ENCODE measurements at places on chromosomes 11 and 22. TPM values are rescaled to one million over a fixed set of nuclear protein-coding genes. Genes with fewer than 3 reads are reported as not detected.

DNA sequence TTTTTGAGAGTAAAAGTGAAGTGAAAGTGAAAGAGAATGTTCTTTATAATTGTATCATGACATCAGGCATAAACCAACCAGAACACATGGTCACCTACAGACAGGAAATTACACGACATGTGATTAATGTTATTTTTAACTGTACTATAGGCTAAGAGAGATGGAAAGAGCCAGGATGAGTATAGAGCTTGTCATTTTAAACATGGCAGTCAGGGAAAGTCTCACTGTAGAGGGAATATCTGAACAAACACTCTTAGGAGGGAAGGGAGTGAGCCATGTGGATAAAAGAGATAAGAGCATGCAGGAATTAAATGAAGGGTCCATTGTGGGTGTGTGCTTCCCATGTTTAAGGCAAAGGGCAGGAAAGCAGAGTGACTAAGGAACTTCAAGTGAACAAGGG, 599.1 kb upstream of the FAT3 start:
- H3K27ac ChIP-seq = no peak overlapping the region
- no peaks in the 10 kb centered on the region for H3K27me3 ChIP-seq
- H3K36me3 ChIP-seq = no peaks in the 10 kb centered on the region
- H3K4me3 ChIP-seq = no peak overlapping the region
- no peak for DNase-seq

DNA sequence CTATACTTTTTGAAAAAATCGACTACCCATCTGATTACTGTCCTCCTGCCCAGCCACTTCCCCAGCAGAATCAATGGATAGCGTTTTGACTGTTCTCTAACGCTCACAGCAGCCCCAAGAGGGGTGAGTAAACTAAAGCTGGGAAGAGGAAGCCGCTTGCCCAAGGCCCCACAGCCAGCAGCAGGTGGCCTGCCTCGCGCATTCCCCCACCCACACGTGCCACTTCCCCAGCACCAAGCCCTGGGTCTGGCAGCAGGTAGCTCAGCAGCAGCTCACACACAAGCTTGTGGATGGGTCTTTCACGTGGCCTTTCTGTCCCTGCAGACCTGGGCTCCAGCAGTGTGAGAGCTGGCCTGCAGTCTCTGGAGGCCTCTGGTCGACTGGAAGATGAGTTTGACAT, 34.3 kb downstream of the TOM1 start:
- H3K36me3 ChIP-seq = peaks cover 92% of the 10 kb centered on the region
- peaks cover 11% of the 10 kb centered on the region for H3K4me1 ChIP-seq
- no peak overlapping the region for H3K27ac ChIP-seq
- no peaks in the 10 kb centered on the region for H3K27me3 ChIP-seq
- H3K4me3 ChIP-seq = no peak overlapping the region

Gene TH
- total RNA-seq = not detected

Gene KRTAP5-9
- total RNA-seq = not detected

Gene OR8D1
- not detected for total RNA-seq

Gene NCR3LG1
- total RNA-seq = 2.7 TPM

DNA sequence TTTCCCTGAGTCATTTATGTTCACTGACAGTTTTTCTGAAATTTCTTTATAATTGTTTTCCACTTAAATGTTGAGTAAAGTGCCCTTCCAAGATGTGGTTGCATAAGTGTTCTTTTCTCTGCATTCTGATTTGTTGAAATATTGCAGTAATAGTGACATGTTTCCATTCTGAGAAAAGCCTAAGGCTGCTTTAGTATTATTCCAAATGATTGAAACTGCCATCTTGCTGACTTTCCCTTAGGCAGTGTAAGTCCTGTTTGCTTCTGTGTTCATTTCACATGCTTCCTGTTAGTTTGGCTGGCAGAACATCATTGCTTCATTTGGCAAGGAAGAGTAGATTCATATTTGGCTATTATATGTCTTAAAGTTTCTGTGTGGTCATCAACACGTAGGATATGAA, 146.5 kb downstream of the ELP4 start:
- H3K4me3 ChIP-seq = no peak overlapping the region
- no peak for DNase-seq
- no peaks in the 10 kb centered on the region for H3K27me3 ChIP-seq
- H3K36me3 ChIP-seq = no peaks in the 10 kb centered on the region

DNA sequence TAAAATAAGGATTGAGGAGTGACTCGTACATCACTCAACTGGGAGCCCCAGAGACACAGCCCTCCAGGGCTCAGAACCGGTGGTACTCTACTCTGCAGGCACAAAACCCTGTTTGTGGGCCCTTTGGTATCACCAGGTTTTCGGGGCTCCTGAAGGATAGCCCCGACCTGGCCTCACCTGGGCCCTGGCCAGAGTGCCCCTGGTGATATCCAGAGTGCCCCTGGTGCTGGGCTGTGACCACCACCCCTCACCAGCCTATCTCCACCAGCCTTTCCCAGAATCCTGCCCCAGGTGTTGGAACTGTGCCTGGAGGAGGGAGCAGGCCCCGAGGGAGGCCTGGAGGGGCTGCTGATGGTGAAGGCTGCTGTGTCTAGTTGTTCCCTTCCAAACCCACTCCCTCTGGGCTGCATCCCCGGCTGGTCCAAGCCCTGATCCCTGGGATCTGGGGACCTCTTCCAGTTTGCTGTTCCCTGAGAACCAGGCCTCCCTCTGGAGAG, 2.2 kb upstream of the GGT5 start:
- H3K36me3 ChIP-seq = no peaks in the 10 kb centered on the region
- no peak for DNase-seq
- H3K27ac ChIP-seq = peak overlapping the region; percentile 68
- peaks cover 50% of the 10 kb centered on the region for H3K4me1 ChIP-seq
- H3K4me3 ChIP-seq = no peak overlapping the region

- H3K27ac ChIP-seq = no peak overlapping the region
- H3K36me3 ChIP-seq = peaks cover 53% of the 10 kb centered on the region
- H3K27me3 ChIP-seq = no peaks in the 10 kb centered on the region
- H3K4me3 ChIP-seq = no peak overlapping the region
- no peak for DNase-seq
These were observed 12.3 kb downstream of the LTO1 start for GRCh38 chr11:69662806-69663205.

DNA sequence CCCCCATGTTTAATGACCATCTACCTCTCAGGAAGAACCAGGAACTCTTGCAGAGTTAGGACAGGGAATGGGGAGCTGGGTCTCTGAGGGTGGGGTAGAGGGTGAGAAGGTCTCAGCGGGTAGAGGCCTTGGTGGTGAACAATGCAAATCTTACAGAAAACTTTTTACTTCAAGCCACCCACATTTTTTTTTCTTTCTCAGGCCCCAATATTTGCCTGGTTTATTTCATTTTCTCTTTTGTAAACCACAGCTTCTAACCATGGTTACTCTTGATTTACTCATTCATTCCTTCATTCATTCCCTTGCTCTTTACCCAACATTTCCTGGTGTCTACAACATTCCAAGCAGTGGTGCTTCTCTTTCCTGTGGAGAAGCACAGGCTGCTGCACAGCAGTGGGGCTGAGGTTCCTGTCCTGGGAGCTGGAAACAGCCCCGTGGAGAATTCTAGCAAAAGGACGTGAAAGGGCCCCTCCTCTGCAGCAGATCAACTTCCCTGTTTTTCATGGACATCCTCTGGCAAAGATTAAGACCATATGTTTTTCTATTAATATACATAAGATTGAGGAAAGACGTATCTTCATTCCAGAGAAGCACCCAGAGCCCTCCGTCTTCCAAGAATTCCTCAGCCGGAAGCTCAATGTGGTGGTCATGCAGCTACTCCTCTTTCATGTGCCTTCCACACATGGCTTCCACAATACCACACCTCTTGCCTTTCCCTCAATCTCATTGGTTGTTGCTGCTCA, 224.4 kb upstream of the SESN3 start:
- H3K27me3 ChIP-seq = no peaks in the 10 kb centered on the region
- no peak overlapping the region for H3K4me3 ChIP-seq
- H3K36me3 ChIP-seq = no peaks in the 10 kb centered on the region
- peaks cover 4% of the 10 kb centered on the region for H3K4me1 ChIP-seq

Gene SOX10
- total RNA-seq = 12.9 TPM

Gene OR52N4
- total RNA-seq = not detected

DNA sequence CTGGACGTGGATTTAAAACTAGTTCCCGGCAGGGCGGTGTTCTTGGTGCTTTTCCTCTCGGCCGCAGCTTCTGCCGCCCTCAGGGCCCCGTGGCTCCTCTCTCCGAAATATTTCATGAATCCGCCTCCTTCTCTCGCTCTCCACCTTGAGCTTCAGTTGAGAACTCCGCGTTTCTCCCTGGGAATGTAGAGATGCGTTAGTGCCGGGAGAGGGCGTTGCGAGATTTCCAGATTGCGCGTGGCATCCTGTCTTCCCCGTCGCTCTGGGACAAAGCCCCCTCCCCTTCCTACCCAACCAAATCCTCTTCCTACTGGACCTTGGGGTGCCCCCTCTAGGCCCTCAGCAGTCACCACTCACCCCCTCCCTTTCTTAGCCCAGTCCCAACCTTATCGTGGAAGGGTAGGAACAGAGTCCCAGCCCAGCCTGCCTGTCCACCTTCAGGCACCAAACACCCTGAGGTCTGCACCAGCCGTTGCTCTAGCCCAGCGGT, 15.5 kb upstream of the RAC2 start:
- H3K4me1 ChIP-seq = no peaks in the 10 kb centered on the region
- peaks cover 95% of the 10 kb centered on the region for H3K27me3 ChIP-seq
- DNase-seq = no peak
- no peak overlapping the region for H3K27ac ChIP-seq
- H3K36me3 ChIP-seq = no peaks in the 10 kb centered on the region
- H3K4me3 ChIP-seq = no peak overlapping the region

- peak overlapping the region; percentile 61 for H3K27ac ChIP-seq
- H3K4me1 ChIP-seq = peaks cover 58% of the 10 kb centered on the region
- DNase-seq = no peak
- H3K4me3 ChIP-seq = no peak overlapping the region
- H3K27me3 ChIP-seq = peaks cover 4% of the 10 kb centered on the region
These were observed 35.7 kb upstream of the NNMT start for GRCh38 chr11:114260483-114260882.

Gene SYT7
- 1.3 TPM for total RNA-seq

Gene MS4A8
- not detected for total RNA-seq

DNA sequence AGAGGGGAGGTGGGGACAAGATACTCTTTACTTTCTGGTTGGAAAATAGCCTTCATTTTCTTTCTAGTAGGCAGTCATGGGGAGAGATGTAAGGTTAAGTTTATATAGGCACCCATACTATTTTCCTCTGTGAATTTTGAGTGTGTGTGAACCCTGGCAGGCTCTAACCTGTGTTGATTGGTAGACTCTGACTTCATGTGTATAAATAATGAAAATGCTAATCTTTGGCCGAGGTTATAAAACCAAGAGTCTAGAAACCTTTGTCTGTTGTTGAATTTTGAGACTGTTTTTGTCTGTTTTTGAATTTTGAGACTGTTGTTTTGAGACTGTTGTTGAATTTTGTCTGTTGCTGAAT, 14.0 kb downstream of the TRIM44 start:
- H3K27ac ChIP-seq = no peak overlapping the region
- no peaks in the 10 kb centered on the region for H3K27me3 ChIP-seq
- no peak for DNase-seq

DNA sequence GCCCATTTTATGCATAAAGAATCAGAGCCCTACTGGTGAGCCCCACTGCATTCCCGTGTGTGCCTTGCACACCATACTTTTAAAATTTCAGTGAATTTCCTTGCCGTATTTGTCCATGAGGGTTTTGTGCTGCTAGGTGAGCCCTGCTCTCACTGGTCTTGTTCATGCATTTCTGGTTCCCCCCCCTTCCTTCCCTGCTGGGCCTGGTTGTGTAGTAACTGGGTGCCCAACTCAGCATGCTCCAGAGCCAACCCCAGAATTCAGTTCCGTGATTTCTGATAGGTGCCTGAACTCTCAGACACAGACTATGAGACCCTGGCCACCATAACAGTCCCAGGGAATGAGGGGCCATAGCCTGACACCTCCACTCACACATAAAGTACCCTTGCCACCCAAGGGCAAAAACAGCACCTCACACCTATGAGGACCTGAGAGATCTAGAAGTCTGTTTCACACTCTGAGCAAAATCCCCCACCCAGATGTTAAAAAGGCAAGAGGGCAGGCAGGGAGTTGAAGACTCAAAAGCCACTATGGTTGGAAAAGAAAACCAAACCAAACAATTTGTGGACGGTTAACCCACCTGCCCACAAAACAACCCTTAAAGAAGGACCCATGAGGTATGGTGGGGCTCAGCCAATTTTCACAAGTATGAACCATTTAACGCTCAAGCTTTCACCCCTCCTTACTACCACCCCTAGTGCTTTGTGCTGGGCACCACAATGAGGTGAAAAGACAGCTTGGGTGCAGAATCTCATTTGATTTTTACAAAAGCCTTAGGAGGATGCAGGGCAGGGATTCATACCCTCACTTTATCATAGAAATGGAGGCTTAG, 16.8 kb upstream of the IL10RA start:
- peak; percentile 83 for DNase-seq
- no peaks in the 10 kb centered on the region for H3K4me1 ChIP-seq
- H3K36me3 ChIP-seq = no peaks in the 10 kb centered on the region
- no peak overlapping the region for H3K27ac ChIP-seq
- H3K27me3 ChIP-seq = no peaks in the 10 kb centered on the region
- H3K4me3 ChIP-seq = no peak overlapping the region

GRCh38 chr22:19696504-19697276, 17.6 kb upstream of the SEPTIN5 start:
- no peaks in the 10 kb centered on the region for H3K27me3 ChIP-seq
- no peaks in the 10 kb centered on the region for H3K36me3 ChIP-seq
- no peak overlapping the region for H3K4me3 ChIP-seq
- H3K27ac ChIP-seq = no peak overlapping the region
- DNase-seq = no peak

GRCh38 chr22:36467946-36468345, 13.5 kb downstream of the TXN2 start:
- peaks cover 95% of the 10 kb centered on the region for H3K4me1 ChIP-seq
- peak overlapping the region; percentile 89 for H3K27ac ChIP-seq
- no peak for DNase-seq
- H3K4me3 ChIP-seq = no peak overlapping the region

Gene TMEM151A
- 0.71 TPM for total RNA-seq

Gene MRGPRX4
- not detected for total RNA-seq

DNA sequence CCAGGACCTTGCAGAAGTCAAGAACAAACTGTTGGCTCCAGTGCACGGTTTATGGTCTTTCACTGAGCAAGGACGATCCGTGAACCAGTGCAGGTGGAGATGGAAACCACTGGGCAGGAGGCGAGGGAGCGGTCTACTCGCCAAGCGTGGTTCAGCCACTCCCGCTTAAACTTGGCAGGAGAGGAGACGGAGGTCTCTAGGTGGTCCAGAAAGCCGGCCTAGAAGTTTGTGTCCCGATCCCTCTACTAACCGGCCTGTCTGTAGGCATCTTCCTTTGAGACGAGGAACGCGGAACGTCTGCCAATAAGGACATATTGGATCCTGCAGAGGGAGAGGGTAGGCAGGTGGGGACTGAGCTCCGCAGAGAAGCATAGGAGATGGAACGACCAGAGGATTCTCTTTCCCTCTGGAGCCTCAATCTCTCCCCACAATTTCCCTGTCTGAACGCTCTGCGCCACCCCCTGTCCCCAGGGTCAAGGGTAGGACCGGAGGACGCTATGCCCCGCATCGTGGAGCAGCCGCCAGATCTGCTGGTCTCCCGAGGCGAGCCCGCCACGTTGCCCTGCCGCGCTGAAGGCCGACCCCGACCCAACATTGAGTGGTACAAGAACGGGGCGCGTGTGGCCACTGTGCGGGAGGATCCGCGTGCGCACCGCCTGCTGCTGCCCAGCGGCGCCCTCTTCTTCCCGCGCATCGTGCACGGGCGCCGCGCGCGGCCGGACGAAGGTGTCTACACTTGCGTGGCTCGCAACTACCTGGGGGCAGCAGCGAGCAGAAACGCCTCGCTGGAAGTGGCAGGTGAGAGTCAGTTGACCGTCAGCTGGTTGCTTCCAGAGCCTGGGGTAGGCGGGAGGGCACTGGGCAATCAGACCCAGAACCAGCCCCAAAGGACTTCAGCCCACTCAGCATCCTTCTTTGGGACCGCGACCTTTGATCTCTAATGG, 3.4 kb downstream of the ROBO3 start:
- peaks cover 5% of the 10 kb centered on the region for H3K27me3 ChIP-seq
- peaks cover 42% of the 10 kb centered on the region for H3K4me1 ChIP-seq
- H3K36me3 ChIP-seq = no peaks in the 10 kb centered on the region
- H3K27ac ChIP-seq = no peak overlapping the region

All from esophagus muscularis mucosa (tissue), 4 donors.